CD8-positive, alpha-beta memory T cell (primary cell): ENCODE measurements at places on chromosomes 7 and 10. TPM values are rescaled to one million over a fixed set of nuclear protein-coding genes. Genes with fewer than 3 reads are reported as not detected.

DNA sequence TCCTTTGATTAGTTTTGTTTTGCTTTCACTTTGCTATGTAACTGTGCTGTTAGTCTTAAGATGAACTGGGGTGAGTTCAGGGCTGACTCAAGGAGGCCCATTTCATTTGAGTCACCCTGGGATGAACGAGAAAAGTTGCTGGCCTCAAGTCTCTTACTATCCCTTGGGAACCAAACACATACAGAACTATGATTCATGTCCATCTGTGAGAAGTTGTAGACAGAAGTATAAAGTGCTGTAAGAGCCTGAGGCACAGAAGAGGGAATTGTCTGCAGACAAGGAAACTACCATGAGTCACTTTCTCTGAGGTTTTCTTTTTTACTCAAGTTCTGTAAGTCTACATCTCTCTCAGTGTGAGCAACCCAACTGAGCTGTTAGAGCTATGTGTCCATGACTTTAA lies 179.8 kb upstream of the CSTF2T start:
- DNase-seq: no peak

INA gene
- total RNA-seq: 0.94 TPM

GRCh38 chr7:24956021-24956420 lies 24.0 kb downstream of the OSBPL3 start:
- no peak for DNase-seq

DNA sequence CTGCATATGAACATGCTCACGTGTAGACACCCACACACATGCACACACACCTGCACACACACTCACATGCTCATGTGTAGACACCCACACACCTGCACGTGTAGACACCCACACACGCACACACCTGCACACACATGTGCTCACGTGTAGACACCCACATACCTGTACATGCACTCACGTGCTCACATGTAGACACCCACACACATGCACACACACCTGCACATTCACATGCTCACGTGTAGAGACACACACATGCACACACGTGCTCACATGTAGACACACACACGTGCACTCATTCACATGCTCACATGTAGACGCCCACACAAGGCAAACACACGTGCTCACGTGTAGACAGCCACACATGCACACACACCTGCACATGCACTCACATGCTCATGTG lies 275.8 kb downstream of the PTPRN2 start:
- DNase-seq: no peak

DNA sequence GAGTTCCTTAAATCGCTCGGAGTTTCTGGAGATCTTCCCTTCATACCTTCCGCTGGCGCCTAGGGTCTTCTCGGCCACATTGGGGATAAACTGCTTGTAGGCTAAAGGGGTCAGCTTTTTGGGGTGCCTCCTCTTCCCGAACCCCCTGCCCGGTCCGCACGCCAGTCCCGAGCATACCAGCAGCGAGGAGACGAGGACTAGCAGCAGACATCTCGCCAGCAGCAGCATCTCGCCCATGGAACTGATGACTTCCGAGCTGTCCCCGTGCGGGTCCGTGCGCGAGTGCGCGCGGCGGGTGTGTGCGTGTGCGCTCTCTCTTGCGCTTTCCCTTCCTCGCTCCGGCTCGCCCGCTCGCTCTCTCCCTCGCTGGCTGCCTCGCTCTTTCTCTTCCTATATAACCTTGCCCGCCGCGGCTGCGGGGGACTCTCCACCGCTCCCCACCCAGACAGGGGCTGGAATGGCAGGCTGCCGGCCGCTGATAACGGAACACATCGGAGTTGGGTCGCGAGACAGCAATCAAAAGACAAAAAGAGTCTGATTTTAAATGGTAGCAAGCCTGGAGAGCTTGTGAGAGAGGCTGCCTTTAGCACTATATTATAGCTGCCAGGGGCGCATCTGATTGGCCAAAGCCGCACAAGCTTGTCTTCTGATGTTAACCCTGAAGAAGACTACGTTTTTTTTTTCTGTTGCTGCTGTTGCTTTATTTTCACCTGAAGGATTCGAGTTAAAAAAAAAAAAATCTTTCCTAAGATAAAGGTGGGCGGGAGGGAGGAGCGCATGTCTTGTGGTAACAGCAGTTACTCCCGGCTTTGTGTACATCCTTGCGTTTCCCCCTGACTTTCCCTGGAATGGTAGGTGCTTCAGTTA lies at the start of gene SHH:
TSS of gene SHH (minus strand) at position 569 of the 867 bp plus-strand sequence. CDS start at position 228, 341 bp downstream.
- DNase-seq: no peak

GRCh38 chr10:71753091-71753959 lies 20.0 kb downstream of the VSIR start:
- no peak for DNase-seq

- no peak for DNase-seq
Observed at GRCh38 chr10:84193327-84193726, 1.0 kb upstream of the CDHR1 start.

GRCh38 chr10:79976999-79977398 lies 28.1 kb upstream of the SFTPD start:
- no peak for DNase-seq

CEP55 gene
- total RNA-seq: 44.4 TPM

- DNase-seq: no peak
Observed at GRCh38 chr7:48296966-48297365, 125.7 kb downstream of the ABCA13 start.

PSAP gene
- total RNA-seq: 115 TPM

- no peak for DNase-seq
Observed at GRCh38 chr10:95233377-95234034, 39.5 kb downstream of the ACSM6 start.

DNA sequence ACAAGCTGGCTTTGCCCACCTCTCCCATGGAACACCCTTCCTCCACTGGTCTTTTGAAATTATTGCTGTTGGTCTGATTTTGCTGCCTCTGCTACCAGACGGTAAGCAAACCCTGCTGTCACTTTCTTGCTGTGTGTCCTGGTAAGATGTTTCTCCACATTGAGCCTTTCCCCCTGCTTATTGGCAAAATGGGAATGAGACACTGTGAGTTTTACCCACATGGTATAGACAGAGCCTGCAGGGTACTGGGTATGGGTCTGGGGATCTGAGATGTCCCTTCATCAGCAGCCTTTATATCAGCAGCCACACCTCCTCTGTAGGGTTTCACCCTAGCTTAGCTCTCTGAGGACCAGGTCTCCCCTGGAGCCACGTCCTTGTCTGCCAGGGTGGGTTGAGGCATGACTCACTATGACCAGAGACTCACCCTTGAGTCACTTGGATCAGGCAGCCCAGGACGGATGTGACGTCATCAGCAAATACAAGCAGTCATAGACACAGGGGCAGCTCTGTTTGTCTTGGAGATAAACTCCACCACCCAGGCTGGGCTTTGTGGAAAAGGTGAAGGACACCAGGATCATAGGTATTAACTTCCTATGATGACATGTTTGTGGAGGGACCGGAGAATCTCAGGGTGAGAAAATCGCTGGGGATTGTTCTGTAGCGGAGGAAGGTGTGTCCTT lies 17.9 kb upstream of the BAIAP2L1 start:
- no peak for DNase-seq

DNA sequence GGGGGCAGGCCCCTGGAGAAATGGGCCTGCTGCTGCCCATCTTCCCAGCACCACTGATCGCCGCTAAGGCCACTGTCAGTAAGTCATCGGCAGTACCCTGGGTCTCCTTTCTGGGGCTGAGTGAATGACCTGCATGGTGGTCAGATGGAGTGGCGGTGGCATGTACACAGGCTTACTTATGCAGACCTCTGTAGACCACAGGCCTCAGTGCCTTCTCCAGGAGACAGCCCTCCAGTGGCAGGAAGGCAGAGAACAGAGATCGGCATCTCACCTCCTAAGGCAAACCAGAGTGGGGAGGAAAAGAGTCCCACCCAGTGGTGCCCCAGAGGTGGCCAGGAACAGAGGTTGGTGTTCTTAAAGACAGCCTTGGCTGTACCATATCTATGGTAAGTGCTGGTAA lies 22.8 kb upstream of the LRRC4 start:
- no peak for DNase-seq

GRCh38 chr7:150989456-150989855 lies 1.4 kb upstream of the NOS3 start:
- DNase-seq: no peak

- DNase-seq: no peak
Observed at GRCh38 chr7:7772397-7772821, 54.0 kb upstream of the RPA3 start.

CRHR2 gene
- not detected for total RNA-seq

LIPJ gene
- 0.16 TPM for total RNA-seq

DNA sequence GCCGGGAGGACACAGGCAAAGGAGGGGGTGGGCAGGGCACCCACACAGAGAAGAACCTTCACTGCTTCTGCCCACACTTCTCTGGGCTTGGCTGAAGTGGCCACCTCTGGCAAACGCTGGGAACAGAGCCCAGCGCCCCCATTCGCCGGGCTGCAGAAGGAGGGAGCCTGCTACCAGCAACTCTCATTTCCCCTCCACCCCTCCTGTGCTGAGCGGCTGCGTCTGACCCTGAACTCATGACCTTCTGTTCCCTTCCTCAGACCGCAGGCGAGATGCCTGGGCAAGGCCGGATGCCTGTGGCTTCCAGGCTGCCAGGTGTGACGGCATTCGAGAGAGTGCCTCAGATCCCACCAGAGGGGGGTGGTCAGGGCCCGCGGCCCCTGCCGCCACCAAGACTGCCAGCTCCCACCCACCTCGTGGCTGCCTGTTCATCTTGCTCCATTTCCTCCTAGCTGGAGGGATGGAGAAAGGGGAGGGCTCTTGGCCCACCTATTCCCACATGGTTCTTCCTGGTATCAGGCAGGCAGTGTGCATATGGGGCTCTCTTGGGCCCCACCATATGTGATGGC lies 19.8 kb downstream of the DNAJB12 start:
- peak; percentile 85 for DNase-seq

DNA sequence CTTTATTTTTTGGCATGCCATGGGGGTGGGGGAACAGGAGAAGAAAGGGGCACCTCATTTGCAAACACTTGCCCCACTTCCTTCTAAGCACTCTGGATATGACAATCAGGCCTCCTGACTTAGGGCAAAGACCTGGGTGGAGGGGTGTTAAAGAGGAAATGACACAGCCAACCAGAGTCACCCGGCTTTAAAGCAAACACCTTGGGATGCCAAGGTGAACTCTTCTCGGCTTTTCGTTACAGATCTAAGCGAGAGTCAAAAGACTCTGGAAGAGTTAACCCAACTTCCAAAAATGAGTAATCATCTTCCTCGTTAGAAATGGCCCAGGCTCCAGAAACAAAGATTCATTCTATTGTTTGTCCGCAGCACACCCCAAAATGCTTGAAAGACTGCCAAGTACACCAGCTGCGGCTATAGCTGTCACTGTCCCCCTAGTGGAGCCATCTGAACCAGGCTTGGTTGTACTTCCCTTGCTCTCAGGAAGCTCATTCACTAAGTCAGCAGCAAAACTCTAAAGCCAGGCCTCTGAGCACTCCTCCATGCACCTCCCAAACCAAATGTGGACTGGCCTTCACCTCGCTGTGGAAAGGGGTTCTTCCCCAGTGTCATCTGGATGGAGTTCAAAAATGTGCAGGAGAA lies 24.8 kb downstream of the FAM53B start:
- DNase-seq: peak; percentile 85

DNA sequence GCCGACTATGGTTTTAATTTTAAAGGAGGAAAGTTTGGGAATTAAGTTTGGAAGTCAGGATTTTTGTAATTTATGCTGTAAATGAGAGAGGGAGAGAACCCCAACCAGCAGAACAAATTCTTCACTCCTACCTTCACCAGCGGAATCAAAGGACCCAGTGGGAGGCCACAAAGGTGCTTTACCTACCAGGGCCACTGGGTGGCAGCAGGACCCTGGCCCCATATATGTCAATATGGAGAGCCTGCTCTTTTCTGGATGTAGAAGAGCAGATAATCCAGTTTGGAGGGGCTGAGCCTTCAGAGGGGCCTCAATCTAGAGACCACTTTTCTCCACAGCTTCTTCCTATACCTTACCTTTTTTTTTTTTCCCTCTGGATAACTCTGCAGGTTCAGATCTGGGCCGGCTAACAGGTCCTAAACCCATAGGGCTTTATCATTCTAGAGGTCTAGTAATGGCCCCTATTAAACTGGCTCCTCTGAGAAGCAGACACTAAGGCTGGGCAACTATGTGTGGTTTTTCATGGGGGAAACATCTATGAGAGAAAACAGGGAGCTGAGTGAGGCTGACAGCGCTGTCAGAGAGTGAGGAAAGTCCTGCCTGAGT lies 8.5 kb upstream of the SCD start:
- peak; percentile 71 for DNase-seq

DNA sequence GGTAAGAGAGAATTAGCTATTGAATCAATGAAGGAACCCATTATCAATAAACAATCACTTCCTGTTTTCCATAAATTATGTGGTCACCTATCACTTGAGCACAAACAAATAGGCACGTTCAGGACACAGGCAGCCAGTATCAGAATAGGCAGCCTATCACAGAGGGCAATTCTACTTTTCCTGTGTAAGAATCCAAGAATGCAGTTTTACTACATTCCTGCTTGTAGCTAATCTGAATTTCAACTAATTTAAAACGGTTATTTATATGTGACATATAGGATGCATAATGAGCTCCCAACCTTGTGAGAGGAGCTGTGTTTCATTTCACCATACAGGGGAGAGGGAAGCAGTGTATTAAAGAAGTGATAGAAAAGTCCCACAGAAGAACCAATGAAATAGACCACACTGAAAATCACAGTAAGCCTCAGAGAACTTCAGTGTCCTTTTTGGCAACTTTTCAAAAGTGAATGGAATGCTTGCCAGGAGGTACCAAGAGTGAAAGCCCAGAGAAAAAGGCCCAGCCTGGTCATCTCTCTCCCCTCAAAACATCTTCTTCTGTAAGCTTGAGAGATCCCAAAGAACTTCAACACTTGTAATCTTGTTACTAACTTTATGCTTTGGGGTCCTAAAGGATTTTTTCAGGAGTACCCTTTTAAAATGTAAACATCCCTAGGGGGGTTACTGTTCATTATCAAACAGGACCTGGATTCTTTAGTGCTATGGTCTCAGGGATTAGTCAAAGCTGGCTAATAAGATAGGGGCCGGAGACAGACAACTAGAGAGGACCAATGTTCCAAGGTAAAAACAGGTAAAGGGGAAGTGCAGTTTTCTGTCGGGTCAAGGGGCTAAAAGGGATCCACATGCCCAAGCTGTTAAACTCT lies 1.3 kb downstream of the IMMP2L start:
- no peak for DNase-seq

GALNT17 gene
- total RNA-seq: not detected

DNA sequence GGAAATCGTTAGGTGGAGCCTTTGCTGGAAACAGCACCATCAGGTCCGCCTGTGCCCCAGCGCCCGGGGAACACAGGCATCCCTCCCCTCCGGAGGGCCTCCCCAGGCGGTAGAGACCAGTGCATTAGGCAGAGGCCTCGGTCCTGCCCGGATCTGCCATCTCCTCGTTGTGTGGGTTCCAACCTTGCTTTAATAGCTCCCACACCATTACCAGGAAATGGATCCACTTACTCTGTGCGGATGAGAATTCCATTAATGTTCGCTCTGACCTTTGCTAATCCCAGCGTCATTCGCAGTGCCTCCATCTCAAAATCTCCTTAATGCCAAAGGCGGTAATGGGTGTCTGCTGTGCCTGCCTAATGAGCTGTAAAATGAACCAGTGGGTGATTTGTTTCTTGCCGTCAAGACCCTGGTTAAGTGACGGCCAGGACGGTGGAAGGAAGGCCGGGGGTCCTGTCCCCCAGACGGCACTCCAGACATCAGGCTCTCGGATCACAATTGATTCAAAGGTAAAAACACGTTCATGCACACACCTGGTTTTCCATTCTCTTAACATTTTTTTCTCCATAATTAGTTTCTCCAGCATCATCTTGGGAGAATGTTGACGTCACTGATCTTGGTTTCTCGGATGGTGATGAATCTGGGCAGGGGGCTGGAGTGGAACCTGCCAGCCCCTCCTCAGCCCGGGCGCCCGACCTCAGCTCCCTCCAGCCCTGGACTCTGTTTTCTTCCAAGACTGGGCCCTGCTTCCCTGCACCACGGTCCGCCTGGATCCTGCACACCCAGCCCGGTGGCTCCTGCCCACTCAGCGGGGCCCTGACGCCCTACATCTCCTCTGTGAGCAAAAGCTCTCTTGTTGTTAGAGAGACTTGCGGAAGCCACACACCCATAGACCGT lies 22.8 kb upstream of the FAM20C start:
- no peak for DNase-seq
